ENCODE measurements at places on chromosomes 2 and 18. TPM values are rescaled to one million over a fixed set of nuclear protein-coding genes. Genes with fewer than 3 reads are reported as not detected.

The RSAD2 gene
- not detected for total RNA-seq

The RGPD4 gene
- 0.07 TPM for total RNA-seq

The LGALSL gene
- total RNA-seq: 14.2 TPM

The CFAP65 gene
- total RNA-seq: 0.52 TPM

The C2orf72 gene
- 3.7 TPM for total RNA-seq

The ATOH8 gene
- 0.74 TPM for total RNA-seq

The PLEK gene
- 0.22 TPM for total RNA-seq

The MATN3 gene
- total RNA-seq: not detected

The GCG gene
- not detected for total RNA-seq

The ANO7 gene
- total RNA-seq: 0.84 TPM

The DPP4 gene
- total RNA-seq: 3.6 TPM

The CENPA gene
- 45.8 TPM for total RNA-seq

The HTRA2 gene
- total RNA-seq: 36.2 TPM

The PLCL1 gene
- total RNA-seq: 0.07 TPM

The PNPT1 gene
- 31.7 TPM for total RNA-seq

GRCh38 chr2:175984846-175985245 lies 17.2 kb downstream of the LNPK start:
- DNase-seq: no peak

DNA sequence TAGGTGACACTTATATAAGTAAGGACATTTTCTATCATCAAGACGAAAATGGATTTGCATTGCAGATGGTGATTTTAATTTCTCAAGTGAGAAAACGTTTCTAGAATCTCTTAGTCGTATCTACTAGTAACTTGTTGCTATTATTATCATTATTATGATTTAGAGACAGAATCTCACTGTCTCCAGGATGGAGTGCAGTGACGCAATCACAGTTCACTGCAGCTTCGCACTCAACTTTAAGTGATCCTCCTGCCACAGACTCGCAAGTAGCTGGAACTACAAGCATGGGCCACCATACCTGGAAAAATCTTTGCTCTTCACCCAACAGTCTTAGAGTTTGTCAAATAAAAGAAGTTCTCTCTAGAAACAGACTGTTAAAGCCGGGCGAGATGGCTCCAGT lies 37.6 kb upstream of the DDX18 start:
- DNase-seq: no peak

GRCh38 chr2:37232131-37232933 lies 874 bp downstream of the NDUFAF7 start:
- DNase-seq: no peak

- peak; percentile 28 for DNase-seq
Observed at GRCh38 chr2:65800998-65801397, 368.6 kb upstream of the SPRED2 start.

DNA sequence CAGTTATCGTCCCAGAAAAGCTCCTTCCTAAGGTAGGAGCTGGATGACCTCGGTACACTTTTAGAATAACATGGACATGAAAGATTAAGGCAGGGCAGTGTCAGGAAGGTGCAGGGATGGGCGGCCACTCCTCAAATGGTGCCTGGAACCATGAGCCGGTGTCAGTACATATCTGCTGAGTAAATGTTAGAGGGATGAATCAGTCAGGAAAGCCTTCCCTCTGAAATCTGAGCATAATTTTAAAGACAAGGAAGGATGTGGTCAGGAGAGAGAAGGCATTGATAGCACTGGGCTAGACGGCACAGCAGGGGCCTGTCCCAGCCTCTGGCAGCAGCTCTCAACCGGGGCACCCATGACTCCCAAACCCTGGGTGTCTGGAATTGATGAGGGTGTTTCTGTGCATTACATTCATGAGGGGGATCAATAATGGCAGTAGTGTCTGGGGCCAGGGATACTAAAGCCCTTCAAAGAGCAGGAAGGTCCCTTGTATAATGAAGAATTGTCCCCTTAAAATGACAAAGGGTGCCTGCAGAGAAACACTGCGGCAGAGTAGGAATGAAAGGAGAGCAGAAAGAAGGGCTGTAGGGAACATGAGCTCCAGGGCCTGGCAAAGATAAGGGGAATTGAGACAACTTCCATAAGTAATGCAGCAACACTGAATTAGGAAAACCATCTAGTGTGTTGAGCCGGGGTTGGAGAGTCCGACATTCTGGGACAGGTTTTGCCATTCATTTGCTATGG lies 162.3 kb upstream of the REV1 start:
- DNase-seq: no peak

GRCh38 chr2:162826921-162827320 lies 11.6 kb downstream of the KCNH7 start:
- no peak for DNase-seq

GRCh38 chr2:43196768-43197587 lies 29.4 kb downstream of the ZFP36L2 start:
- DNase-seq: no peak

DNA sequence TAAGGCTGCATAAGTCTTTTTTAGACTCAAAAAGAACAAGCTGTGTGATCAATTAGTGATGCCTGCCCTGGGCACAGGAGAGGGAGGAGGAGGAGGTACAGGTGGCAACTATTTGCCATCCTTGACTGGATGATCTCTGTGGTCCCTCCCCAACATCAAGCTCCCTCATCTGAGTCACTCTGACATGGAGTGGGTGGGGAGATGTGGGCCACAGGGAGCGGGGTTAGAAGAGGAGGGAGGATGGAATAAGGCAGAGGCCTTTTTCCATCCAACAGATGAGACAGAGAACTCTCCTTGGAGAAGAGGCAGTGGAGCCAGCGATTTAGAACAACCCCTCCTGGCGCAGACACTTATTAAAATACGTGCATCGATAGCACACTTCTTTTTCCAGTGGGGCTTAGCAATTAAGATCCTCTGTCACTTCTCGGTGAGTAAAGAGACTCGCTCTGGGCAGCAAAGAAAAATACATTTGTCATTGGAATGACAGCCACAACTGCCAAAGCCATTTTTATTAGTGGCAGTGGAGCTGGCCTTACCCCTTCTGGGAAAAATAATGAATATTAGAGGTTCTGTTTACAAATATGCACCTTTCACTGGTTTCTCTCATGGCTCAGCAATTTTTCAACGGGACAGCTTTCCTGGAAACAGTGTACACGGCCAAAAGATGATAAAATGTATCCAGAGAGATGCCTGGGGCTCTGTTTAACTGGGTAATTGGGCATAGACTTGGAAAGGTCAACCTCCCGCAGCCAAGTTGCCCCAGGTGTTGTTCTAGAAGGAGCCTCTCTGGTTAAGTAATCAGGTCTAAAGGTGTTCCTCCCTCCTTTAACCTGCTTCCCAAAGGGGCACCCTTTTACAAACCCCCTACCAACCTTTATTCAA lies 238.4 kb upstream of the CXCR4 start:
- no peak for DNase-seq

GRCh38 chr2:159193791-159194190 lies 92.7 kb downstream of the WDSUB1 start:
- DNase-seq: no peak

- DNase-seq: no peak
Observed at GRCh38 chr2:127525691-127526131, 578 bp downstream of the IWS1 start.

DNA sequence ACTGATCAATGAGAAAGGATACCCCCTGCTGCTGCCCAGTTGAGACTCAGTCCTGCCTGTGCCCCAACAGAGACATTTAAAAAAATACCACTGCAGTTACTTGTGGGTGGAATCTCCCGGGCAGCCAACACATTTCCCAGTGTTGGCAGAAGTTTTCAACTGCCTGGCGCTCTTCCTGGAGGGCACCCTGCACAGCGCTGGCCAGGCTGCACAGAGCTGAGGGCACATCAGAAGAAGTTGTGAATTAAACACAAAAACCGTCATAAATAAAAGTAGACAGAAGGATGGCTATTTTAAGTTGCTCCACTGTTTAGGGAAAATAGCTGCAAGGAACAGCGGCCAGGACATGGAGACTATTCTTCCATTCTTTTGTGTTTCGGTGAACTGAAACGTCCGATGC lies 110.2 kb upstream of the THOC1 start:
- no peak for DNase-seq

GRCh38 chr2:44989176-44989575 lies 20.1 kb downstream of the SIX2 start:
- DNase-seq: no peak

DNA sequence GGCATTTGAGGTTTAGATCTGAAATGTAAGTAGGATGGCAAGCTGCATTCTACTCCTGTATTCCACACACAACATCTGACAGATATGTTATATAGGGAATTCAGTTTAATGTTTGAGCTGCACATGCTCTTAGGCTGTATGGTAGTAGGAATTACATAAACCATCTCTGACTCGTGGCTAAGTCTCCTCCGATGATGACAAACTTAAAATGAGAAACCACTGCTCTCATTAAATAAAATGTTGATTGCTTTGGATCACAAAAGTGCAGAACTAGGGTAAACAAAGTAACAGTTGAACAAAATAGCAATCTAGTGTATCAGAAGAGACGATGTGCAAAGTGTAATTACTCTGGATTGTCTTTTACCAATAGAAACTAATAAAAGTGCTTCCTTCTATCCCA lies 50.1 kb upstream of the WDR75 start:
- no peak for DNase-seq

GRCh38 chr18:22550861-22551260 lies 133.1 kb upstream of the CTAGE1 start:
- DNase-seq: no peak

DNA sequence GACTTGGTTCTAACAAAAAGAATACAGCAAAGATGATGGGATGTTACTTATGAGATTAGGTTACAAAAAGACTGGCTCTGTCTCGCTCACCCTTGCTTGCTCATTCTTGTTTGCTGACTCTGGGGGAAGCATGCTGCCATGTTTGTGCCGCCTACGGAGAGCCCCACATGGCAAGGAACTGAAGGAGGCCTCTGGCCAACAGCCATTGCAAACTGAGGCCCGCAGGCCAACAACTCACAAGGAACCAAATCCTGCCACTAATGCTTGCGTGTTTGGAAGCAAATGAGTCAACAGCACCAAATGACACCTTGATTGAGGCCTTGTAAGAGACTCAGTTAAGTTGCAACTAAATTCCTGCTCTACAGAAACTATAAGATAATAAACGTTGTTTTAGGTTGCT lies 297.6 kb upstream of the STON1 start:
- no peak for DNase-seq

DNA sequence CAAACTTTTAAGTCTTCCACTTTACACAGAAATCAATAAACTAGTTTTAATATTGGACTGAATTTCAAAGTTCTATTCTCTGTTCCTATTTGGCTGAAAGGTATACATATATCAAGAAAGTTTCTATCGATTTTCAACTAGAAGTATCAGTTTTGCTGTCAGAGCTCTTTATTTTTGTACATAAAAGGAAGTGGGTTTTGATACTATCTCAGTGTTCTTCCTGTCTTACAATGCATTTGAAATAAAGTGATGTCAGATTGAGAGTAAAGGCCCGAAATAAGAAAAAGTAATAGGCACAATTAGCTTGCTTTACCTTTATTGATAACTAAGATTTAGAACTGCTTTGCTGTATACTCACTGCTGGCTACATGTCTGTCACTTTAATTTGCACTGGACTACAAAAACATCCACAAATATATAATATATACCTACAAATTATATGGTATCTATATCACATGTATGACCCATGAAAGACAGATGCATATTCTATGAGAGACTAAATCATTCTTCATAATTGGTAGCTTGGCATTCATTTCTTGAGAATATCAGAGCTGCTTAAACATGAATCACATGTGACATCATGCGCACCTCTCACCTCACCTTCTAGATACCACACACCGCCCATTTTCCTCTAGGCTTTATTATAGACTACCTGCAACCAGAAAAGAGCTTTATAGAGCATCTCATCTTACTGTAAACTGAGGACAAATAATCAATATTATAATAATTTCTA lies 83.6 kb downstream of the ASXL2 start:
- no peak for DNase-seq

GRCh38 chr2:121147766-121148165 lies 137.2 kb downstream of the TFCP2L1 start:
- no peak for DNase-seq

- no peak for DNase-seq
Observed at GRCh38 chr2:15224641-15225040, 336.5 kb downstream of the NBAS start.

DNA sequence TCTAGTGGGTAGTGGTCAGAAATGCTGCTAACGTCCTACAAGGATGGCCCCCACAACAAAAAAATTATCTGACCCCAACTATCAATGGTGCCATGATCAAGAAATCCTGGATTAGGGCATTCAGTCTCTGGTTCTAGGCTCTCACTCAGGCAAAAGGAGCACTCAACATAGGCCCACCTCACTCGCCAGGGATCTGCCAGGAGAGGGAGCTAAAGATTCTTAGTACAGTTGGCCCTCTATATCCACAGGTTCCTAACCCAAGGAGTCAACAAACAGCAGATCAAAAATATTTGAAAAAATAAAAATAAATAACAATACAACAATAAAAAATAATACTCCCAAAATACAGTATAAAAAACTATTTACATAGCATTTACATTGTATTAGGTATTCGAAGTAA lies 10.0 kb downstream of the SLC4A5 start:
- peak; percentile 19 for DNase-seq

DNA sequence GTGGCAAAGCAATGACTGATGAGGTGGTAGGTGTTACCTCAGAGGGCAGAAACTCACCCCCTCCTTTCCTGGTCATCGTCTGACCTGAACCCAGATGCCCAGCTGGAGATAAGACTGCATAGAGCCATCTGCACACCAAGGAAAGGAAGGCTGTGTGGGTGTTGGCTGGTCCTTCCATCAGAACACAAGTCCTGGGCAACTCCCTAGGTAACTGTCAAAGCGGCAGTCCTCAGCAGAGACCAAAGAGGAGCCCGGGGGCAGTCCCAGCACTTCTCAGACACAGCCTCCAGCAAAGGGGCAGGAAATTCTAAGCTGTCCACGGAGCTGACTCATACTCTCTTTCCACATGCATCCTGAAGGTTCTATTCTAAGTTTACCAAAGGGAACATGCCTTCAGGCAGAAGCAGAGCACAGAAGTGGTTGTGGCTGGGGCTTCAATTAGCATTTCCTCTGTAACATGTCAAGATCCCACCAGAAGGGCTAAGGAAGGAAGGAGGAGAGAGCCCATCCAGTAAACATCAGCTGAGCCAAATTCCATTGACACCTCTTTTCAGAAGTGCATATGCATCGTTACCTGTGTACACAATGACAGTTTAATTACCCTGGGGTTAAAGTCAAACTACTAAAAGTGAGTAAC lies 54.7 kb downstream of the SPRED2 start:
- no peak for DNase-seq

GRCh38 chr18:49020621-49021021 lies 69.9 kb upstream of the SMAD7 start:
- DNase-seq: no peak

GRCh38 chr18:45981821-45982220 lies 14.7 kb upstream of the EPG5 start:
- no peak for DNase-seq

- DNase-seq: no peak
Observed at GRCh38 chr2:30178618-30179434, 32.0 kb downstream of the YPEL5 start.

- no peak for DNase-seq
Observed at GRCh38 chr18:59927246-59927825, 27.5 kb downstream of the PMAIP1 start.

DNA sequence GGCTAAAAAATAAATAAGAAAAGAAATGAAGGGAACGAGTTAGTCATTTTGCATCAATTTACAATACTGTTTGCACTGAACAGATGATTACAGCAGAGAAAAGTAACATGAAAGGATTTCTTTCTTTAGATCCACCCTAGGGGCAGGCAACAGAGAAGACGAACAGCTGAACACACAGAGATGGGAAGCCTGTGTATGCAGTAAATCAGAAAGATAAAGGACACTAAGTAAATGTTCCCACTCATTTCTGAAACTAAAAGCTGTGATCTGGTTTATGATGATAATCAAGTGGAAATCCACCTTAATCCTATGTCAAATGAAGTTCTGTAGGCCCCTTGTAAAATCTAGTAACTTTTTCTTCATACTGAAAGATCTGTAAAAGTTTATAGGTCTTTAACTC lies 54.2 kb downstream of the AKAIN1 start:
- DNase-seq: no peak

Data from HCT116 (cell line).